Right atrium auricular region (tissue), 2 donors: ENCODE measurements at places on chromosomes 3 and 15. TPM values are rescaled to one million over a fixed set of nuclear protein-coding genes. Genes with fewer than 3 reads are reported as not detected.

- DNase-seq, result no peak
Observed at GRCh38 chr3:62630664-62631063, 244.6 kb downstream of the CADPS start.

GRCh38 chr3:121994551-121994950, 27.5 kb downstream of the ILDR1 start:
- DNase-seq, result no peak

GRCh38 chr3:101193957-101194356, 126.4 kb downstream of the IMPG2 start:
- DNase-seq, result no peak

DNA sequence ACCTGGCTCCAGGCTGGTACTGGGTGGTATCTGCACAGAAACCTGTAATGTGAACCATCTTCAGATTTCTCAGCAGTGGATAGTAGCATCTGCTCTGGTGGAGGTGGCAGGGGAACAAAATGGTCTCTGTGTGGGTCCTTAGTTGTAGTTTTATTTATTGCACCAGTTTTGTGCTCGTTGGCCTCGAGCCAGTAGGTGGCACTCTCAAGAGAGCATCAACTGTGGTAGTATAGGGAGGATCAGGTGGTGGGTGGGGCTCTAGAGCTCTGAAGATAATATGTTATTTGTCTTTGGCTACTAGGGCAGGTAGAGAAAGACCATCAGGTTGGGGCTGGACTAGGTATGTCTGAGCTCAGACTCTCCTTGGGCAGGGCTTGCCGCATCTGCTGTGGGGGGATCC, 254.0 kb upstream of the GPR149 start:
- DNase-seq, result no peak

Gene ARHGEF3
- 21.7 TPM for total RNA-seq

GRCh38 chr3:87082796-87083440, 92.0 kb upstream of the VGLL3 start:
- no peak for DNase-seq

GRCh38 chr3:15750143-15750542, 47.6 kb downstream of the ANKRD28 start:
- DNase-seq, result no peak

GRCh38 chr3:39920271-39920670, 110.9 kb downstream of the MYRIP start:
- DNase-seq, result no peak

- DNase-seq, result peak; percentile 52
Observed at GRCh38 chr3:125433611-125434041, 58.5 kb upstream of the ZNF148 start.

Gene TRIM71
- not detected for total RNA-seq

DNA sequence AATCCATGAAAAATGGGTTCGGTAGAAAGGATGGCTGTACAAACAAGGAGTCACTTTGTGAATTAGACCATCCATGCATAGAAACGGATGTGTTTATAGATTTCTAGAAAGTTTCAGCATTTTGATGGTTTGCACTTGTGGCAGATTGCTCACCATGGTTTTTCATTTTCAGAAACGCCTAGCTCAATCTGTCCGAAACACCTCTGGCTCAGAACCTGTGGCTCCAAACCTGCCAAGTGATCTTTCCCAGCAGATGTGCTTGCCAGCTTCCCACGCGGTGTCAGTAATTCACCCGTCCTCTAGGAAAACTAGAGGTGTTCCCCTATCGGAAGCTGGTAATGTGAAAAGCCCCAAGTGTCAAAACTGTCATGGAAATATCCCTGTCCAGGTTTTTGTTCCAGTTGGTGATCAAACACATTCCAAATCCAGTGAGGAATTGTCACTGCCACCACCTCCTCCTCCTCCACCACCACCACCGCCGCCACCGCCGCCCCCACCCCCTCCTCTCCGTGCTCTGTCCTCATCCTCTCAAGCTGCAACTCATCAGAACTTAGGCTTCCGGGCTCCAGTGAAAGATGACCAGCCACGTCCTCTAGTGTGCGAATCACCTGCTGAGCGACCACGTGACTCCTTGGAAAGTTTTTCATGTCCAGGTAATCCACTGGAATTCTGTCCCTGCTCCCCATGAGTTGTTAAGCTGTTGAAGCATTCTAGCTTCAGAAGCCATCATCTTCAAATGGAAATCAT, 21.2 kb downstream of the WHAMM start:
- DNase-seq, result no peak

GRCh38 chr3:193951859-193952258, 184.1 kb upstream of the HES1 start:
- no peak for DNase-seq

GRCh38 chr15:58588096-58588495, 156.3 kb downstream of the LIPC start:
- no peak for DNase-seq

DNA sequence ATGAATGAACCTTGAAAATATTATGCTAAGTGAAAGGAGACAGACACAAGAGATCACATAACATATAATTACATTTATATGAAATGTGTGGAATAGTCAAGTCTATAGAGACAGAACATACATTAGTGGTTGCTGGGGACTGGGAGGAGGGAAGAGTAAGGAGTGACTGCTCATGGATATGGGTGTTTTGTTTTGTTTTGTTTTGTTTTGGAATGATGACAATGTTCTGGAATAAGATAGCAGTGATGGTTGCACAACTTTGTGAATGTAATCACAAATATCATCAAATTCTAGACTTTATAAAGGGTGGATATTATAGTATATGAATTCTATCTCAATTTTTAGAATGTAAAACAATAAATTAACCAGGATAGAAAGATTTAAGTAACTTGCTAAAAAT, 57.4 kb upstream of the PHLDB2 start:
- DNase-seq, result no peak

GRCh38 chr3:51709004-51709420, 2.1 kb downstream of the GRM2 start:
- DNase-seq, result no peak

- DNase-seq, result no peak
Observed at GRCh38 chr15:46955576-46955975, 761.7 kb upstream of the SEMA6D start.

- DNase-seq, result no peak
Observed at GRCh38 chr15:90836296-90836871, 32.0 kb upstream of the FURIN start.

GRCh38 chr15:69673291-69673881, 220.8 kb downstream of the RPLP1 start:
- no peak for DNase-seq

Gene PCSK6
- total RNA-seq, result 14.4 TPM

- DNase-seq, result no peak
Observed at GRCh38 chr3:85321892-85322291, 363.1 kb downstream of the CADM2 start.

DNA sequence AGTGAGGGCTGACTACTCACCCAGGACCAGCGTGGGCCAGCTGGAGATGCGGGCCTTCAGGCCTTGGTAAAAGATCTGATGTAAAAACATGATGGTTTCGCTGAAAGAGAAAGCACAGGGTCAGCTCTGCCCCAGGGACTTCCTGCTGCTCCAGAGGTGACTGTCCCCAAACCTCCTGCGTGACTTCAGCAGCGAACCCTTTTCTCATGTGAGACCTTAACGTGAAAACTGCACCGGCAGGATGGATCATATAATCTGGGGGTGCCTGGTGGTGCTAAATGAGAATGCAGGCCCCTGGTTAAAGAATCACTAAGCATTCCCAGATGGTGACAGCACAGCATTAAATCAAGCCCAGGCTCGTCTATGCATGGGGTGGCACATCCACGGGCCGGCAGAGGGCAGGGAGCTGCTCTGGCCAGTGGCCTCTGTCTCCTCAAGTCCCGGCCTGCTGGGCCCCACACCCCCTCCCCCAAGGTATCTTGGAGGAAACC, 55.4 kb downstream of the RASGRF1 start:
- no peak for DNase-seq

DNA sequence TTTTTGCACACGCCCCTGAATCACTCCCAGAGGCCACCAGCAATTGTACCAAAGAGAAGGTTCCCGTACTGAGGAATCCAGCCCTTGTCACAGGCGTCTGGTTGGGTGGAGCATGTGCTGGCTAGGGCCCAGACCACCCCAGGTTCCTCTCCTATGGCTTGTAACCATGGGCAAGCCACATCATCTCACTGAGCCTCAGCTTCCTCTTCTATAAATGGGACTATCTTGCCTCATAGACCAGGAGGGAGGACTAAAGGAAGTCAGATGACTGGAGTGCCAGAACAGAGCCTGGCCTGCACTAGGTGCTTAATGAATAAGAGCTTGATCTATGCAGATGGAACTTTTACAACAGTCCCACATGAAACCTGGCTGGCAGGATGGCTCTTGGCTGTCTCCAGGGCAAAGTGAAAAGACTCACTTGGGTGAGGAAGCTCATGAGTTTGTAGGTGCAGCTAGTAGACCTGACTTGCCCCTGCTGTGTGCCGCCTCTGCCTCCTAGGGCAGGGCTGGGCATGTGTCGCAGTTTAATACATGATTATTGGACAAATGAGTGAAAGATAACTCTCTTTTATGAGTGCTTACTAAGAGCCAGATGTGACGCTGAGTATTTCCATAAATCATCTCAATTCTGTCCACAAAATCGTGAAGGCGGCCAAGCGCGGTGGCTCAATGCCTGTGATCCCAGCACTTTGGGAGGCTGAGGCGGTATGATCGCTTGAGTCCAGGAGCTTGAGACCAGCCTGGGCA, 29.3 kb downstream of the CTSH start:
- no peak for DNase-seq

- no peak for DNase-seq
Observed at GRCh38 chr15:70523616-70524015, 239.7 kb downstream of the UACA start.

GRCh38 chr15:99992611-99993231, 259.5 kb upstream of the LYSMD4 start:
- DNase-seq, result no peak

Gene CAND2
- 45.2 TPM for total RNA-seq

Gene PIGB
- 3.3 TPM for total RNA-seq

Gene GABRA5
- total RNA-seq, result 0.59 TPM

Gene MUC20
- 3.4 TPM for total RNA-seq

GRCh38 chr15:71547011-71547410, 263.3 kb upstream of the NR2E3 start:
- no peak for DNase-seq

DNA sequence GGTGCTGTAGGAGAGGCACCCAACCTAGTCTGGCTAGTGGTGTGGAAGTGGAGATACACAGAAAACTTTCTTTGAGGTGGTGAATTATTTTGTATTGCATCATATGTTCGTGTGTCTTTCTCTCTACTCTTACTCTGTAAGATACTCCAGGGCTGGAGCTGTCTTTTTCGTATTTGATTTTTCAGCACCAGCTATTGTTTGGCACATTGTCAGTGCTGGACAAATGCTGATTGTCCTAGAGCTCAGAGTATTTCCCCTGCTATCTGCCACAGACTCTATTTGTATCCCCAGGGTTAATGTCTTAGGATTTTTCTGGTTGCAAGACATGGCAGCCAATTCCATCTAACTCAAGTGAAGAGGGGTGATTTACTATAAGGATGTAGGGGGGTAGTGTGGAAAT, 110.5 kb downstream of the SAMMSON start:
- no peak for DNase-seq

DNA sequence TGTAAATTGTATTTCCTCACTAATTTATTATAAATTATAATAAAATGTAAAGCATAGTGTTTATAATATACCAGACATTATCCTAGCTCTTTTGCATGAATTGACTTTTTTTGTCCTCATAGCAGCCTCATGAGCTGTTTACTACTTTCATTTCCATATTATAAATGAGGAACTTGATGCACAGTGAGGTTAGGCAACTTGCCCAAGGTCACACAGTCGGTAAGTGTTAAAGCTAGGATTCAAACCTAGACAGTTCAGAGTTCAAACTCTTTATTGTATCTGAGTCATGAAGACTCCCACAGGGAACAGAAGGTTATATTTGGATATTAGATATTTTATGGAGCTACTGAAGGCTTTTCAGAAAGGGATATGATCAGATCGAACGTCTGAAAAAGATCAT, 322.2 kb upstream of the SATB1 start:
- no peak for DNase-seq

DNA sequence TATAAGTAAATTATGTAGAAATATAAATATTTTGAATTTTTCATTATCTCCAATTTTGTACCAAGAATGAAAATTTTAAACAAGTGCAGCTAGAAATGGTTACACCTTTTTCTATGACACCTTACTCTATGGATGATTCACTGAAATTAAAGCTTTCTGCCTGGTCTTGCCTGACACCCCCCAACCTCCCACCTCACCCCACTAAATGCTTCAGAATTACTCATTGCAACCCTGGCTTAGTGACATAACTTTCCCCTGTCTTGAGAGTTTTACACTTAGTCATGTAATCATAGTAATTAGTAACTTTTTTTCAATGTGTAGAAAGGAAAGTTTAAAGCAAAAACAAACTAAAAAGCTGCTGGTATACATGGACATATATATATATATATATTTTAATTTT, 42.0 kb upstream of the MEIS2 start:
- no peak for DNase-seq

DNA sequence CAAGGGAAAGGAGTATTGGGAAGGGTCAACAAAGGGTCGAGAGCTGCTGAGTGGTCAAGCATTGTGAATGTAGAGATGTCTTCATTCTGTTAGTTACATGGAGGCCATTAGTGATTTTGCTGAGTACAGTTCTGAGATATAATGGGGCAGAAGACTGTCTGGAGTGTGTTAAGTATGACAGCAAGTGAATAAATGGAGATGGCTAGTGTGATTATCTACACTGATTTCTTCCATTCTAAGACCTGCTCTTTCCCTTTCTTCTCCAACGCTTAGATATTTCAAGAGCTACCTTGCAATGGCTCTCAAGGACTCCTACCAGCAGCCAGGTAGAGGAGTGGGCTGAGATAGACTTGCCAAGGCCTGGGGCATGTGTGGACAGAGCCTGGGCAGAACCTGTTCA, 216.5 kb downstream of the MFSD1 start:
- no peak for DNase-seq

GRCh38 chr3:22582266-22582665, 620.9 kb upstream of the UBE2E2 start:
- no peak for DNase-seq

Gene CEMIP
- 0.22 TPM for total RNA-seq

Gene HTR3E
- not detected for total RNA-seq

GRCh38 chr15:28955160-28955992, 69.6 kb downstream of the APBA2 start:
- peak; percentile 40 for DNase-seq

Gene CCDC39
- not detected for total RNA-seq

- no peak for DNase-seq
Observed at GRCh38 chr15:52105846-52106245, 6.7 kb downstream of the BCL2L10 start.

Gene GOLGA8S
- 0.31 TPM for total RNA-seq

DNA sequence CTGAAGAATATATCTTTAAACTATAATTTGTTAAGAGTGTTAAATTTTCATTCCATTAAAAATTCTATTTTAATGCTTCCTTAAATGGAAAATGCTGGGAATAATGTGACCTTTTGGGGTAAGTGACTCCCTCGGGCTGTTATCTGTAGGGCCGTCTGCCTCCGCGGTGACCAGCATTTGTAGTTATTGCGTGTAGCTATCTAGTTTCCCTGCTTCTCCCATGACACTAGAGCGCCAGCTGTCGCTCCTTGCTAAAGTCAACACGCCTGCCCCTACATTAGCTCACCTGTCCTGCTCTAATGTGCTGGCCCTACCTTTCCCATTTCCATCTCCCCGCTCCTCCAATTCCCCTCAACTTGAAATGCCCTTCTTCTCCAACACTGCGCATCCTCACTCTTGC, 12.4 kb upstream of the CHRM5 start:
- DNase-seq, result no peak

Gene CYP11A1
- 1.0 TPM for total RNA-seq
